Spleen (tissue), 13 donors: ENCODE measurements at places on chromosomes 5 and 9.
A peak's percentile ranks its signal among the peaks of the same experiment; 100 is the strongest.

DNA sequence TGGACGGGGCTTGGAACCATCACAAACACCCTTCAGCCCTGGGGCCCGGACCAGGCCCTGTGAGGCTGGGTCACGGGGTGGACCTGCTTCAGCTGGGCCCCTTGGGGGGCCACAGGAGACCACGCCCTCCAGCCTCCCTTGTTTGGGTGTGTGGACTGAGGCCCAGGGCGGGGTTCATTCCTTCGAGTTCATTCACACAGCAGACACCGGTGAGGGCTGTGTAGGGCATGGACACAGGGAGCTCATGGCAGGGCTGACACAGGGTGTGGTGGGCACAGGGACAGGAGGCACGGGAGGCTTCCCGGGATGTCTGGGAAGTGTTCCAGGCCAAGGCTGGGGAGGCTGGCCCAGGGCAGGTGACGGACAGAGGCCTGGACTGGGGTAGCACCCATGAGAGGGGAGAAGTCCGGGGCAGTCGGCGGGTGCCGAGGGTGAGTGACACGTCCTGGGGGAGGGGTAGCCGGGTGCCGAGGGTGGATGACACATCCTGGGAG is 8.9 kb downstream of the DNLZ start:
- DNase-seq = no peak

GRCh38 chr5:107430071-107430625 is 240.6 kb downstream of the EFNA5 start:
- no peak for DNase-seq

GRCh38 chr5:98168871-98169270 is 604.6 kb upstream of the RGMB start:
- no peak for DNase-seq

DNA sequence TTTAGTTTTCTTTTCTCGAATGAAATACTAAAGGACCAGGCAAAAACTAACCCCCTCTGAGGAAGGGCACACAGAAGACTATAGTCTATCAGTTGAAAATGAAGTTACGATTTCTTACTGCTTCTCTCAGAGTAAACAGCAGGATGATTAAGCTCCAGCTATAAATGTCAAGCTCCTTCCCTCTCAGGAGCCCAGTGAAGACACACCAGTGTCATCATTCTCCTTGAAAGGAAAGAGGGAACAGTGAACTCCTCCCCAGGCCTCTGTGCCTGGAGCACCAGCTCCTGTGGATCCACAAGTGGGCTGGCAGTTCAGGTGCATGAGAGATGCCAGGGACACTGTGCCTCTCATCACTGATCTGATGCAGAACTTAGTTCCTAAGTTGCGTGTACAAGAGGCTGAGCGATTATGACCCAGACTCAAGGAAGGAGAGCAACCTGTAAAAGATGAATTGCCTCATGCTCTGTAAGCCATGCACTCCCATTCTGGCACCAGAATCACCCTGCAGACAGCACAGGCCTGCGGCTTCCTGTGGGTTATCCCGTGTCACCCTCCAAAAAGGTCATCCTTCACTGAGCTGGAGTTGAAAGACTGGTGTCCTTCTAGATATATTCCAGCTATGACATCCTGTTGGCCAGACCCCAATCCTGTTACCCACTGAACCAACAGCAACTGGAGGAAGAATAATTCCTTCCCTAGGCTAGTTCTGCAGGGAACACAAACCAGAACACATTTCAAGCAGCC is 394.0 kb downstream of the SEMA5A start:
- no peak for DNase-seq

DNA sequence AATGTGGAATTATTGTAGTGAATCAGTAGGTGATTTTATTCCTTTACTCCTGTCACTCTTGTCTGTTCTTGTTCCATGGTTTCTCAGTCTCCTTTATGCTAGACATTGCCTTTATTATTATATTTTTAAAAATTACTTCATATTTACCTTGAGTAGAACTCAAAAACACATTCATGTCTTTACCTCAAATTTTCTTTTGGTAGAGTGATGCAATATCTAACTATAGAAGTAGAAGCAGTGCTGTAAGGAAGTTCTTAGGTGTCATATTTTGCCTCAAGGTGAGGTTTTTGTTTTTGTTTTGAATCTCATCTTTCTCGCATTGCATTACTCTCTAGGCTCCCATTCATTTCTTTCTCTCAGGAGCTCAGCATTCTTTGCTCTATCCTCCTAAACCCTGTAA is 12.2 kb downstream of the IPO11 start:
- DNase-seq = no peak

DNA sequence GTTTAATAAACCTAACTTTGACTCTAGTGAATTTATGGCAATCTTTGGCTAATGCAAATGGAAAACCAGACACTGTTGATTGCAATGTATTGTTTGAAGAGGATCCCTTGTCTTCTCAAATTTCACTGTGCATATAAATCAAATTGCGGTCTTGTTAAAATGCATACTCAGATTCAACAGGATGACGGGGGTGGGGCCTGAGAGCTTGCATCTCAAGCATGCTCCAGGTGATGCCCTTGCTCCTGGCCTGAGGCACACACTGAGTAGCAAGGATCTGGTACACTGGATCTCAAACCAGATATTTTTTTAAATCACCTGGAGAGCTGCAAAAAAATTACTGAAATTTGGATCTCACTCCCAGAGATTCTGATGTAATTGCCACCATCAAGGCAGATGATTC is 463.7 kb downstream of the DNAH5 start:
- DNase-seq = no peak

- no peak for DNase-seq
Measured at GRCh38 chr5:25539536-25539935, 894.8 kb upstream of the CDH10 start.

DNA sequence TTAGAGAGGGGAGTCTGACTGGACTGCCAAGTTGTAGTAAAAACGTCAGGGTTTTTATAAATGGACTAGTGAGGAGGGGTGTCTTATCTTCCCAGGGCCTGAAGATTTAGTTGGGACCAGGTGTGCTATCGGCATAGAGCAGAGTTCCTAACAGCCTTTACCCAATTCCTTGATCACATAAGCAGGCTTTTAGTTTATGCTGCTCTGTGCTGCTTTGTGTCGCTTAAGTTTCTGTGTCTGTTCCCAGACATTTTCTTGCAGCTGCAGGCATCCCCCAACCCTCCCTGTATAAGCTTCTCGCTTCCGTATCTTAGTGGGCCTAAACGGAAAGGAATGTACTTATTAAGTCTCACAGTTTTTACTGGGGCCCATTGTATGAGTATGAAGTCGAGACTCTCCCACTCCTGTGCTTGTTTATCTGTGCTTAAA is 2.6 kb upstream of the SMC5 start:
- no peak for DNase-seq

DNA sequence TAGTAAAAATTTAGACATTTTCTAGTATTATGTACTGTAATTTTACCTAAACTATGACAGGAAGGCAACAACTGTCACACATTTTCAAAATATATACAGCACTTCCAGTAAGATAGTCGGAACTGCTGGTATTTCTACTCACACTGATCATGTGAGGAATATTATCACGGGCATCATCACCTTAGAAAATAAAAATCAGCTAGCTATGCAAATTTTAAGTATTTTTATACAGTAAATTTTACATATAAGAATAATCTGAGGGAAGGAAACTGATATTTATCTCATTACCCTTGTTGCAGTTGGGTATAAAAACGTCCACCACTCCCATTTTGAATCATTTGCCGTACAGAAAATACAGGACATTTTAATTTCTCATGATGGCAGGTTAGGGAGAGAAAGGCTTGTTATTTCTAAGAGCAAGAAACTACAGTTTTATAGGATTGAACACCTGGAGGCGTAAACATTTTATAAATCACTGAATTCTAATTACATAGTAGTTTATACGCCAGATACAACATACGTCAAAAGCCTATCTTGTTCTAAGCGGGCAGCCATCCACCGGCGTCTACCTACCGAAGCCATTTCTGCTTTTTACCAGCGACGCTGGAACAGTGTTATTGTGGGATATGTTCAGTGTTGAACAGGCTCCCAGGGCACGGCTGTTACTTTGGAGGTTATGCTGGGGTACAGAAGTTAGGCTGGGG is 729 bp upstream of the TNPO1 start:
- DNase-seq = no peak

- DNase-seq = no peak
Measured at GRCh38 chr9:130237076-130237475, 28.5 kb upstream of the HMCN2 start.

GRCh38 chr5:111252799-111253545 is 28.8 kb downstream of the CAMK4 start:
- DNase-seq = no peak

DNA sequence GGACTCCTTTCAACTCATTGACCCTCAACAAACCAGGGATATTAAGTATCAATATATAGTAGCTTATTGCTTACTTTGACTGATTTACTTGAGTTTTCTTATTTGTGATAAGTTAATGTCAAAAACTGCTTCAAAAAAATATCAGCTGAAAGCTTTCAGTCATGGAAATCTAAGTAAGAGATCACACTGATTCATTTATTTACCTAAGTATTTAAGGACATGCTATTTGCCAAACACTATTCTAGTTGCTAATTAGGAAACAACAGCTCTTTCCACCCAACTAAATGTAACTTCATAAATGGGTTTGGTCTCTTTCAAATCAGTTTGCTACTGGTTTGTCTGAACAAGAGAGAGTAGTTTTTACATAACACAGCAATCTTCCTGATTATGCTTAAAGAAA is 48.2 kb downstream of the CHD1 start:
- DNase-seq = no peak

DNA sequence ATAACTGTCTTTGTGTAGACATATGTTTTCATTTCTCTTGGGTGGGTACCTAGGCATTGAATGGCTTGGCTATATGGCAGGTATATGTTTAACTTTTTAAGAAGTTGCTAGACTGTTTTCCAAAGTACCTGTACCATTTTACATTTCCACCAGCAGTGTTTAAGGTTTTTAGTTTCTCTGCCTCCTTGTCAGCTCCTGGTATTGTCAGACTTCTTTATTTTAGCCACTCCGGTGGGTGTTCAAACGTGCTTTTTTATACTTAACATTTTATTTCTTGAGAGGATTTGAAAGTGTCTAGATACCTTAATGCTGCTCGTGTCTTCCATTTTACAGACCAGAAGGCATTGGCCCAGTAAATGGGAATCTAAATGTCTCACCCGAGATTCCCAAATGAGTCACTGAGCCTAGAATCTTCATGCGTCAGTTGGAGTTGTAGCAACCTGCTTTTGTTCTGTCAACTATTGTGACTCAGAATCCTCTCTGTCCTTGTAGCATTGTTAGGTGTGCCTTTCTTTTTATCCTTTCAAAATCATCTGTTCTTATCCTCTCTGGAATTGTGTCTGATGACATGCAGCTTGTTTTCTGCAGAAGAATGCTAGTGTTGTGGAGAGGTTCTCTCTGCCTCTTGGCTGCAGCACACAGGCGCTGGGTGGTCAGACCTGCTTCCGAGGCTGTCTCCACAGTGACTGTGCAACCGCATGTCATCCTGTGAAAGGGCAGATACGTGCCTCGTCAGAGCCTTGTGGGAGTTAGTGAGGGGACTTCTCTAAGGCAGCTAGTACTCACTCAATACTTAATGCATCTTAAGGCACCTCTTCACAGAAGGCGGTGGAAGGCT is 291.8 kb downstream of the AOPEP start:
- DNase-seq = no peak

- DNase-seq = no peak
Measured at GRCh38 chr9:99335280-99335679, 113.2 kb downstream of the SEC61B start.

GRCh38 chr9:81579381-81579780 is 110.0 kb downstream of the TLE1 start:
- no peak for DNase-seq

DNA sequence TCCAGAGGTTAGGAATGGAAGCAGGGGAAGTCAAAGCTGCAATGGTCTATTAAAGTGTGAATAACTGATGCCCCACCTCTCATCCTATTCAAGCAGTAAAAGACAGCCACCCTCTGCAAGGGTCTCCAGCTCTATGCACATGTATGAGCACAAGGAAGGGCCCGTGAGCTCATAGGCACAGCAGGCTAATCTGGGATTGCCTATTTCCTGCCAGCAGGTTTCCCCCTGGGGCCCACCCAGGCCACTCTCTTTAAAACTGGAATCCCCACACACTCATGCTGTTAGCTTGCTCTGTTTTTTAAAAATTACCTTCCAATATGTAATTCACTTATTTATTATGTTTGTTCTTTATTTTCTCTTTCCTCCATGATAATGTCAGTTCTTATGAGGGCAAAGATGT is 48.7 kb upstream of the ZNF366 start:
- DNase-seq = no peak

- DNase-seq = peak; percentile 74
Measured at GRCh38 chr9:136655536-136656182, 7.1 kb upstream of the EGFL7 start.

DNA sequence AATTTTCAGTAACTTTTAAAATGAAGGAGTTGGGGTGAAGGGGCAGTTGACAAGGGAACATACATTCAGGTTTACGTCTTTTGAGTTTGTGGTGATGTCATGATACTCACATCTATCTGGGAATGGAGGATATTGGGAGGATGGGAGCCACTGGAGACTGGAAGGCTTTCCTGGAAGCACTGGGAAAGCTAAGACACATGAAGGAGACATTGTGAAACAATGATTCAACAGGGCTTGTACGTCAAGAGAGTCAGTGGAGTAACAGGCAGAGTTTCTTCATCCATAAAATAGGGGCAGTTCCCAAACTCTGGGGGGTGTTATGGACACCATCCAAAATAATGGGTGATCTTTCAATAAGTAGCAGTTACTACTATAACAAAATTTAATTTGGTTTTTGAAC is 572.8 kb downstream of the CCDC171 start:
- DNase-seq = no peak

DNA sequence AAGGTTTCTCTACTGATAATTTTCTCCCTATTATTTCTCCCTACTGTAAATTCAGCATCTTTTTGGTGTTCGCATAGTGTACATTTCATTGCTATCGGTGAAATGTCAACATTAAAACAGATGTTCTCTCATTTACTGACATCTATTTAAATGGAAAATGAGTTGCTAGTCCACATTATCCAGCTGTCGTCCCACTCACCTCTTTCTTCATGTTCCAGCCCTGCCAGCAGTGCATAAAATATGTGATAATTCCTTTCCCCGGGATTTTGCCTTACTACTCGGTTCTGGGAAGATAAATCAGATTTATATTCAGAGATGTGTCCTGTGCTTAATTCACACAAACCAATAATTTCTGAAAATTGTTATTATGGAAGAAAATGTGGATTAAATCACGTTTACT is 155.8 kb downstream of the MYO10 start:
- DNase-seq = no peak

DNA sequence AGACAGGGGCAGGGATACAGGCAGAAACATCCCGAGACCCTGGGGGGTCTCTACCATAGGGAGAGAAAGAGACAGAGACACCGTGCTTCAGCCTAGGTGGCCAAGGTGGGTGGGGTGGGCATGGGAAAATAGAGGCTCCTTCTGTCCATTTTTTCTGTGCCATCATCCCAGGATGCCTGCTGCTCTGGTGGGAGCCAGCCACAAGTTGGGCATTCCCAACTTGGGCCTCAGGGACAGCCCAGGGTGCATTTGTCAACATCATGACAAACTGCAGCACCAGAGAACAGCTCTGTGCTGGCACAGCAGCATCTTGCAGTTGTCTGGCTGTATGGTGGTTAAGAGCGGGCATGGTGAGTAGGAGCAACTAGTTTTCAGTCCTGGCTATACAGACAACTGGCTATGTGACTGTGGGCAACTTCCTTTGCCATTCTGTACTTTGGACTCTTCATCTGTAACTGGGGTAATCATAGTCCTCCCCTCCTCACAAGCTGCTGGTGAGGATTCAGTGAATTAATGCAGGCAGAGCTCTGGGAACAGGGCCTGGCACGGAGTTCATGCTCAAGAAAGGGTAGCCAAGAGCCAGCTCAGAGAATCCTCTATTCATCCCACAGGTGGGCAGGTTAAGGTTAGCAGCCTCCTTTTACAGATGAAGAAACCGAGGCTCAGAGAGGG is 100.4 kb downstream of the RGS3 start:
- DNase-seq = peak; percentile 41

GRCh38 chr9:110114086-110114858 is 93.7 kb downstream of the C9orf152 start:
- no peak for DNase-seq
